ENCODE measurements at places on chromosomes 7 and 10.
A peak's percentile ranks its signal among the peaks of the same experiment; 100 is the strongest.

- no peak for DNase-seq
These were observed 243.7 kb upstream of the PHYHIPL start for GRCh38 chr10:58932577-58933314.

DNA sequence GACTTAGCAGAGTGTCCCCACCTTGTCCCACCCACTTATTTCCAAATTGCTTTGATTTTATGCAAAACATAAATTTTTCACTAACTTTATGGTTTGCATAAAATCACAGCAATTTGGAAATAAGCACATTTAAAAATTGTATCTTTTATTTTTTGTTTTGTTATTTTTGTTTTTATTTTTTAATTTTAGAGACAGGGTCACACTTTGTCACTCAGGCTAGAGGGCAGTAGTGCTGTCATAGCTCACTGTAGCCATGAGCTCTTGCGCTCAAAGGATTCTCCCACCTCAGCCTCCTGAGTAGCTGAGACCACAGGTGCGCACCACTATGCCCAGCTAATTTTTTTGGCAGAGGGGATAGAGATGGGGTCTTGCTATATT lies 43.2 kb downstream of the APBB1IP start:
- DNase-seq, result no peak

DNA sequence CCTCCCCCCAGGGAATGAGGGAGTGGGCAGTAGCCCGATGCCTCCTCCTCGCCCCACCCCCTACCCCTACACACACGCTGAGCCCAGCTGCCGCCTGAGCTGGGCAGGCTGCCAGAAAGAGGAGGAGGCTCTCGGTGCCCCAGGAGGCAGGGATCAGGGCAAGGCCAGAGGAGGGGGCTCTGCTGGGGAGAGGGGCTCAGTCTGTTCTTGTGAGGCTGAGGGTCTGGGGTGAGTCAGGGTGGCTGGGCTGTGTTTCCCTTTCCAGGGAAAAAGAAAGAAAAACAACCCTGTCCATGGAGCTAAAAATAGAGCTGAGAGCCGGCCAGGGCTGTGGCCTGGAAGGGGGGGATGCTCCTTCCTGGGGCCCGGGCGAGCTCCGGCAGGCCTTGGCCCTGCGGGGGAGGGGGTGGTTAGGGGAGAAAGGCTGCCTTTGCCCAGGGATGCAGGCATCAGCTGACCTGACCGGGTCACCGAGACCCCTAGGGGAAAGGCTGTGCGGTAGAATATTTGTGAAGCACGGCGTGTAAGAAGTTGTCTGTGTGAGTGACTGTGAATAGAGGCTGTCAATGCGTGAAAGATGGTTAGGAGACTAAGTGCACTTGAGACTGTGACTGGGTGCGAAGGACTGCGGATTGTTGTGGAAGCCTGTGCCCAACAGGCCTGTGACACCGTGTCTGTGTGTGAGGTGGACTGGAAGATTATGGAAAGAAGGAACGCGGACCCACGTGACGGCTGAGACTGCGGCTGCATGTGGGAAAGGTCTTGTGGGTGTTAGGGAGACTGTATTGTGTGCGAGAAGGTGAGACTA lies 1.2 kb upstream of the LZTS2 start:
- DNase-seq, result peak; percentile 80

DNA sequence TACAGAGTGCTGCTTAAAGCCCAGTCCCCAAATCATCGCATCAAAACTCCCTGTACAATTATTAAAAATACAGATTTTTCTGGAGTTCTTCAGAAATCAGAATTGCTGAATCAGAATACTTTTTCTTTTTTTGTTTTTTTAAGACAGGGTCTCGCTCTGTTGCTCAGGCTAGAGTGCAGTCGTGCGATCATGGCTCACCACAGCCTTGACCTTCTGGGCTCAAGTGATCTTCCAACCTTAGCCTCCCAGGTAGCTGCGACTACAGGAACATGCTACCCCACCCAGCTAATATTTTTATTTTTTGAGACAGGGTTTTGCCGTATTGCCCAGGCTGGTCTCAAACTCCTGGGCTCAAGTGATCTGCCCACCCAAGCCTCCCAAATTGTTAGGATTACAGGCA lies 3.9 kb downstream of the BBIP1 start:
- no peak for DNase-seq

- no peak for DNase-seq
These were observed 125.1 kb downstream of the CDK14 start for GRCh38 chr7:90720984-90721760.

- no peak for DNase-seq
These were observed 727.9 kb upstream of the KCND2 start for GRCh38 chr7:119545118-119545517.

All from right atrium auricular region (tissue), 2 donors.